Mammary epithelial cell (primary cell): ENCODE measurements at places on chromosomes 16 and 17.
A peak's percentile ranks its signal among the peaks of the same experiment; 100 is the strongest.

- DNase-seq: no peak
These were observed 2.5 kb upstream of the PER1 start for GRCh38 chr17:8154608-8155155.

DNA sequence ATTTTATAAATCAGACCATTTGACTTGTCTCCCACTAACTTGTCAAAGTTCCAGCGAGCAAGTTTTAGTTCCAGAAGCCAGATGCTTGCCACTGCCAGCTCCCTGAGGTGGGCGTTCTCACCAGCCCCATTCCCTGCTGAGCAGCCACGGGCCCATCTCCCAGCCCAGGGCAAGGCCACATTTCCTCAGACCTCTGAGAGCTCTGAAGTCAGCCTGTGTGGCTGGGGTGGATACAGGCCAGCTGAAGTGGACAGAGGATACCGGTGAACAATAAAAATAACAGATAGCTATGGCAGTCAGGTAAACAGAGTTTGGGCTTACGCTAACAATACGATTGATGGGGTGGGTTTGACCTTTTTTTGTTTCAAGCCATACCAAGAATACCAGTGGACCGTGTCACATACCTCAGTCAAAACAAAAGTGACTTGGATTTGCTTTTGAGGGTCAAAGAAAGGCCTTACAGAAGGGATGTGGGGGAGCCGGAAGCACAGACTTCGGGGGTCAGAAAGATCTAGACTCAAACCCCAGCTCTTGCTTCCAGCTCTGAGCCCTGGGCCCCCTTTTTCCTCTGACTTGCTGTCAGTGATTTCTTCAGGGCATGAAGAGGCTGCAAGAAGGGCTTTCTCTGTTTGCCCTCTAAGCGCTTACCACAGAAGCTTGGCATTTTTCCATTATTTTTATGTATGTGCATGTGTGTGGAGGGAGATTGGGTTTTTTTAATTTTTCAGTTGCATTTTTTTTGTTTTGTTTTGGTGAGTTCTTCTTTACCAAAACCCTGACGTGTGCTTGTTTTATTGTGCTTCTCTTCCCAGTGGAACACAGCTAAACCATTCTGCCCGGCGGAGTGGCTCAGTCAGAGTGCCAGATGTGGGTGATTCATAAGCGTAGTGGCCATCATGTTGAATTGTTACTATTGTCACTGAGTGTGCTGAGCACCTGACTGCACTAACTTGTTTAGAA is 109.9 kb downstream of the GNAO1 start:
- no peak for DNase-seq

DNA sequence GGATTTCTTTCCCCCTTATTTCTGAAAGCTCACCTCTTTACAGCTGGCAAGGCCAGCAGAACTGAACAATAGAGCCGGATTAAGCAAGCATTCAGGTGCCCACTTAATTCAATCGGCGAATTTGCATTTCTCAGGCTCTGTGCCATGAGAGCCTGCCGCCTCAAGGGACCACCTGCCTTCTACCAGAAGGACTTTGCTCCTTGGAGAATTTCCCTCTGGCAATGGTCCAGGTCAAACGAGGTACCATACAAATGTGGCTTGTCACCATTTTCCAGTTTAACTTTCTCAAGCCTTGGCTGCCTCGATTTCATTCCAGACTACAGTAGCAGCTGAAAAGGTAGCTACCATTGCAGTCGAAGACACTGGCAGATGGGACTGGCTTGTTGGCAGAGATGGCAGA is 534.0 kb downstream of the MAF start:
- DNase-seq: no peak

DNA sequence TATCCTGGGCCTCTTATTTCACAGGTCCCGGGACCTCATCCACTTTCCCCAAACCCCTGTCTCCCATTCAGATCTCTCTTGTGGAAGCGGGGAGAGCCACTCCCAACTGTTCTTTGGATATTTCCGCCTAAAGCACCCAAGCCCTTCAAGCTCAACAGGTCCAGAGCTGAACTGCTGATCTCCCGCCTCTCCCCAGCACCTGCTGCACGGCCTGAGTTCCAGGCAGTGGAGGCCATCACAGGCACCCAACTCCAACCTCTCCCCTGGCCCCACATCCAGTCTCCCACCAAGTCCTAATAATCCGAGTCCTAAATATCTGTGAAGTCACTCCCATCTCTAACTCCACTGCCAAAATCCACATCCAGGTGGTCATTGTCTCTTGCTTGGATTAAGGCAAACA is 6.5 kb downstream of the ITGA2B start:
- DNase-seq: no peak

DNA sequence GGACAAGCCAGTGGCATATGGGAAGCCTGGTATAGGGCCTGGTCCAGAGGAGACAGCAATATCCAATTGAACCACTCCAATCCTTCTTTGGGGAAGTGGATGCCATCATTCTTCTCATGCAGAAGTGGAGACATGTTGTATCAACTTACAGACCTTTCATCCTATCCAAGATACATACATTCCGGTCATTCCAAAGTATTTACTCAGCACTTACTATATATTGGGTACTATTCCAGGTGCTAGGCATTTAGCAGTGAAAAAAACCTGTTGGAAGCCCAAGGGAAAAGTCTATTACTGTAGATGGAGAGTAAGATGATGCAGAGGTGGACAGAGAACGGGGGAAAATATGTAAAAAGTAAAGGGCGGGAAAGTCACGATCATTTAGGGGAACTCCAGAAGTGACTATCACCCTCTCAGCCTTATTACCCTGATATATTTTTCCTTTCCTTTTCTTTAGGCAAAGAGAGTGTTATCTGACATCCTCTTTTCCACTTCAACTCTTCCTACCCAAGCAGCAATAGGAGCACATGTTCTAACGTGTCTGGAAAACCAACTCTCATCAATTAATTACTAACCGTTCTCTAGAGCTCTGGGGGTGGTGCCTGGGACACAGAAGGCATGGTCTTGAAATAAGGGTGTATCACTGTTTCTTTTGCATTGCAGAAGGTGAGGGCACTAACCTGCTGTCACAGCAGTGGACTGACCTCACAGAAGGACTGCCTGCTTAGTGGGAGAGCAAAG is 210.1 kb upstream of the MAF start:
- DNase-seq: peak; percentile 52

DNA sequence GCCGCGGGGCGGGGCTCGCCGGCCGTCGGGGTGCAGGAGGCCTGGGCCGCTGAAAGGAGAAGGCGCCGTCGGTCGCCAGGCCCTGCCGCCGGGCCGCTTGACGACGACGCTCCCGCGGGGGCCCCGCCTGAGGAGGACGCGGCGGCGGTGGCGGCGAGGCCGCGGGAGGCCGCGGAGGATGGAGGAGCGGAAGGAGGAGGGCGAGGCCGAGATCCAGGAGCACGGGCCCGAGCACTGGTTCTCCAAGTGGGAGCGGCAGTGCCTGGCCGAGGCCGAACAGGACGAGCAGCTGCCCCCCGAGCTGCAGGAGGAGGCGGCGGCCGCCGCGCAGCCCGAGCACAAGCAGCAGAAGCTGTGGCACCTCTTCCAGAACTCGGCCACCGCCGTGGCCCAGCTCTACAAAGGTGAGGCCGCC is 430 bp downstream of the HAPSTR1 start:
- DNase-seq: peak; percentile 58

DNA sequence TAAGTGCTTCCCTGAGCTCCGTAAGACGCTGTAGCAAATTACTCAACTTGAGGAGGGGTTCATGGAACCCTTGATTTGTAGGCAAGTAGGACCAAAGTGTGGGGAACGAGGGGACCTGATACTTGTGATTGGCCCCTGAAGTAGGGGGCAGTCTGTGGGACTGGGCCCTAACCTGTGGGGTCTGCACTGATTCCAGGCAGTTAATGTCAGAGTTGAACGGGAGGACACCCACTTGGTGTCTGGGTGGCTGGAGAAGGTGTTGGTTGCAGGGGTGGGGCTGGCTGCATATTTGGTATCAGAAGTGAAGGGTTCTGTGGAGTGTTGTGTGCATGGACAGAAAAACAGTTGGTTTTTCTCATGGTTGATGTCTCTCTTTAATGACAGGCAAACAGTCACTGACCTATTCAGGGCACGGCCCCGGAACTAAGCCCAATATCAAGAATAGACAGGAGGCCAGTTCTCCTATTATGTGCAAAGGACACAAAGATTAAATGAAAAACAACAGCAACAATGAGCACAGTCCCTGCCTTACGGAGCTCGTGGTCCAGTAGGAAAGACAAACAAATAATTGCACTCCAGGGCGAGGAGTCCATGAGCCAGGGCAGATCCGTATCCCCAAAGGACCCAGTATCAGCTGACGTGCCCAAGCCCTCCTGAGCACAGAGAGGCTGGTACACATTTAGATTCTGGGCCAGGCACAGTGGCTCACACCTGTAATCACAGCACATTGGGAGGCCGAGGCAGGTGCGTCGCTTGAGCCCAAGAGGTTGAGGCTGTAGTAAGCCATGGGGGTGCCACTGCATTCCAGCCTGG is 19.2 kb downstream of the MXRA7 start:
- DNase-seq: no peak

DNA sequence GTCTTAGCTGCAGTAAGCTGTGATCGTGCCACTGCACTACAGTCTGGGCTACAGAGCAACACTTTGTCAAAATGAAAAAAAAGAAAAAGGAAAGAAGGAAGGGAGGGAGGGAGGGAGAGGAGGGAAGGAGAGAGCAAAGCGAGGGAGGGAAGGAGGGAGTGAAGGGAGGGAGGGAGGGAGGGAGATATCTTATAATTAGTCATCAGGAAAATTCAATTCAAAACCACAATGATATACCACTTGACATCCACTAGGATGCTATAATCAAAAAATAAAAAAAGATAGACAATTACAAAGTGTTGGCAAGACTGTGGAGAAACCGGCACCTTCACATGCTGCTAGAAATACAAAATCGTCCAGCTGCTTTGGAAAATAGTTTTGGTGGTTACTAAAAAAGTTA is 93.8 kb downstream of the CDC27 start:
- DNase-seq: no peak

DNA sequence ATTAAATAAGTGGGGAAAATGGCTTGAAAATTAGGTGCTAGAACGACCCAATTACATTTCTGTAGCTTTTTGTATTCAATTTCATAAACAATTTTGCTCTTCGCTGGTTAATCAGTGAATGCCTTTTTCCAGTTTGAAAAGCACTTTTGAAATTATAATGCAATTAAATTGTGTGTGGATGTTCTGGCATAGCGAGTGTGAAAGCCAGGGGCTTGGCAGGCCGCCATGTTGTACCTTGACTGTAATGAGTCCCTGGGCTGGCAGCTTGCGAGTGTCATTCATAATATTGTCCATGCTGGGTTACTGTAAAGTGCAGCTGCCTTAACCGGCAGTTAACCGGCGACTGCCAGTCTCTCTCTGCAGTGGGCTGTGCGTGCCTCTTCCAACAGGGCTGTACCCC is 177.8 kb downstream of the CCDC182 start:
- no peak for DNase-seq

DNA sequence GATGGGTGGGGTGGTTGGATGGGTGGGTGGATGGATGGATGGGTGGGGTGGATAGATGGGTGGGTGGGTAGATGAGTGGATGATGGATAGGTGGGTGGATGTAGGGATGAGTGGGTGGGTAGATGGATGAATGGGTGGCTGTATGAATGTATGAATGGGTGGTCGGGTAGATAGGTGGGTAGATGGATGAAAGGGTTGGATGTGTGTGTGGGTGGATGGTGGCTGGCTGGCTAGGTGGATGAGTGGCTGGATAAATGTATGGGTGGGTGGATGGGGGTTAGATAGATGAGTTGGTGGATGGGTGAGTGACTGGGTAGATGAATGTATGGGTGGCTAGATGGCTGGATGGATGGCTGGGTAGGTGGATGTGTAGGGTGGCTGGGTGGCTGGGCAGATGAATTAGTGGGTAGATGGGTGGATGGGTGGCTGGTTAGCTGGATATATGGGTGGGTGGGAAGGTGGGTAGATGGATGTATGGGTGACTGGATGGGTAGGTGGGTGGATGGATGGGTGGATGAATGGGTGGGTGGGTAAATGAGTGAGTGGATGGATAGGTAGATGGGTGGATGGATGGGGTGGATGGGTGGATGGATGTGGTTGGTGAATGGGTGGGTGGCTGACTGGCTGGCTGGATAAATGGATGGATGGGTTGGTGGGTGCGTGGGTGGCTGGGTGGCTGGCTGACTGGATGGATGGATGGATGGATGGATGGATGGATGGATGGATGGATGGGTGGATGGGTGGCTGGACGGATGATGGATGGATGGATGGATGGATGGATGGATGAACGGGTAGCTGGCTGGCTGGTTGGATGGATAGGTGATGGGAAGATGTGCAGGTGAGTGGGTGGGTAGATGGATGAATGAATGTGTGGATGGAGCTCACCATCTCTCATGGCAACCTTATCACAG is 18.9 kb upstream of the GOSR2 start:
- DNase-seq: no peak

DNA sequence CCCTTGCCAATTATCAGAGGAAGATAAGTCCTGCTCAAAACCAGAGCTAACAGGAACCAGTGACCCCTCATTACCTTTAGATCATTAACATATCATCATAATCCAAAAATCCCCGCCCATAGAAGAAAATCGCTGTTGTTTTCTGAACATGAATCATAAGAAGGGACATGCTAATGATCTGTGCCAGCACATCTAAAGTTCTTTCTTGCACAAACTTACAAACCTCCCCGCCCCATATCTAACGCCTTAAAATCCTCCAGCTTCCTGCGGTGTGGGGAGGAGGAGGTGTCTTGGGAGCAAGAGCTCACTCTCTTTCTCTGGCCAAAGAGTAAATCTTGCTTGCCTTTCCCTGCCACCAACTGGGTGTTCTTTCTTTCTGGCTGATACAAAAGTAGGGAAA is 78.3 kb downstream of the IRX3 start:
- peak; percentile 16 for DNase-seq

DNA sequence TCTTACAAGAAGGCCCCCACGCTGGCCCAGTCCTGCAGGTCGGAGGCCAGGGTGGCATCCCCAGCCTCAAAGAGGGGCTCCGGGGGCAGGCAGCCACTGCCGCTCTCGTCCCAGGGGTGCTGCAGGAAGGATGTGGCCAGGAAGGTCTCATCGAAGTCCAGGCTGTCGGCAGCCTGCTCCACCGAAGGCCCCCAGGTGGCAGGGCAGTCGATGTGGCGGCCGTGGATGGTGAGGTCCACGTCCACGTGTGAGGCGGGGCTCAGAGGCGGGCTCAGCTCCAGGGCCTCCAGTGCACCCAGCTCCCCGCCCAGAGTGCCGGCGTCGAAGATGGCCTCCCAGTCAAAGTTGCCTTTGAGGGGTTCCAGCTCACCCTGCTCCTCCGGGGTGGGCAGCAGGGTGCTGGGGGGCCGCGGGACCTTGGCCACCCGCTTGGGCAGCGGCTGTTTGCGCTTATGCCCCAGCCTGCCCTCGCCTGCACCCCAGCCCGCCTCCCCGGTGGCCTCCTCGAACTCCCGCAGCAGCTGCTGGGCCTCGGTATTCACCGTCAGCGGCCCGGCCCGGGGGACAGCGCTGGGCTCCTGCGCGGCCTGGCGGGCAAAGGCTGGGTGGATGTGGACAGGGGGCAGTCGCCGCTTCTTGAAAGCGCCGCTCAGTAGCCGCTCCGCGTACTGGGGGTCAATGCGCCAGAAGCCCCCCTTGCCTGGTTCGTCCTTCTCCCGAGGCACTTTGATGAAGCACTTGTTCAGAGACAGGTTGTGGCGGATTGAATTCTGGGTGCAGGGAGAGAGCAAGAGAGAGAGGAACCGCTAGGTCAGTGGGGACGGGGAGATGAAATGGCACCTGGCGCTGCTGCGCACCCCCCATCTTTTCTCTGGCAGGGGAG is 3.5 kb downstream of the FOXJ1 start:
- DNase-seq: no peak
